ENCODE measurements at places on chromosomes 12 and 14. TPM values are rescaled to one million over a fixed set of nuclear protein-coding genes. Genes with fewer than 3 reads are reported as not detected.

Gene REP15
- total RNA-seq, result 0.83 TPM

Gene DUSP16
- total RNA-seq, result 11.8 TPM

Gene SLCO1B3
- total RNA-seq, result not detected

Gene TRIM9
- 0.50 TPM for total RNA-seq

Gene PYGL
- total RNA-seq, result 90.3 TPM

Gene ABCC9
- total RNA-seq, result 8.7 TPM

Gene VPS29
- 55.1 TPM for total RNA-seq

Gene RACGAP1
- 26.0 TPM for total RNA-seq

Gene NUDT14
- total RNA-seq, result 8.3 TPM

Gene RNASE11
- not detected for total RNA-seq

Gene NXPH4
- total RNA-seq, result 3.2 TPM

Gene DYRK2
- 19.8 TPM for total RNA-seq

Gene HCAR2
- not detected for total RNA-seq

Gene SLC16A7
- total RNA-seq, result 110 TPM

Gene NYNRIN
- total RNA-seq, result 42.7 TPM

Gene TSHR
- 0.33 TPM for total RNA-seq

Gene ZBTB1
- 36.9 TPM for total RNA-seq

Gene VEZT
- total RNA-seq, result 81.2 TPM

Gene CLEC1B
- total RNA-seq, result not detected

Gene SLC17A8
- not detected for total RNA-seq

Gene IL22
- total RNA-seq, result not detected

Gene OR4E2
- total RNA-seq, result not detected

Gene BDKRB2
- 67.2 TPM for total RNA-seq

Gene GLI1
- 1.6 TPM for total RNA-seq

Gene LRFN5
- total RNA-seq, result 4.9 TPM

Gene MANSC1
- 3.0 TPM for total RNA-seq

Gene BRI3BP
- total RNA-seq, result 2.6 TPM

Gene INHBE
- 3.8 TPM for total RNA-seq

Gene TTC9
- 0.15 TPM for total RNA-seq

Gene TAS2R31
- 5.1 TPM for total RNA-seq

Gene GUCY2C
- total RNA-seq, result not detected

All from smooth muscle cell of trachea (primary cell).